ENCODE measurements at places on chromosomes 4 and X. TPM values are rescaled to one million over a fixed set of nuclear protein-coding genes. Genes with fewer than 3 reads are reported as not detected.

GRCh38 chr4:83536362-83537272 is 709 bp downstream of the GPAT3 start:
- DNase-seq: peak; percentile 40

GRCh38 chr4:173398220-173398619 is 696 bp downstream of the SCRG1 start:
- DNase-seq: no peak

DNA sequence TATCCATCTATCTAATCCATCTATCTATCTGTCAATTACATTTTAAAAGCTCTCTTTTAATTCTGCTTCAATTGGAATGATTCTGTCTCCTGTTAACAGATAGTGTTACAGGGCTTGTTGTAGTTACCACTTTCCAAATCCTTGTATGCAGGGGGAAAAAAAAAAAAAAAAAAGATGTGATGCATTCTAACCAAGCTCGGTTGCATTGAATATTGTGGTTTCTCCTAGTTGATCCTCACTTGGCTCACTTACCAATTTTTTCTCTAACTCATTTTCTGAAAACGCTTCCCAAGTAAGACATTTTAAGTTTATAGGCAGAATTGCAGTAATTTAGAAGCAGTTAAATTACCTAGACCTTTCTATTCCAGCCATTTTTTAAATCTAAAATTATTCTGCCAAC is 327.9 kb upstream of the PITX2 start:
- DNase-seq: no peak

DNA sequence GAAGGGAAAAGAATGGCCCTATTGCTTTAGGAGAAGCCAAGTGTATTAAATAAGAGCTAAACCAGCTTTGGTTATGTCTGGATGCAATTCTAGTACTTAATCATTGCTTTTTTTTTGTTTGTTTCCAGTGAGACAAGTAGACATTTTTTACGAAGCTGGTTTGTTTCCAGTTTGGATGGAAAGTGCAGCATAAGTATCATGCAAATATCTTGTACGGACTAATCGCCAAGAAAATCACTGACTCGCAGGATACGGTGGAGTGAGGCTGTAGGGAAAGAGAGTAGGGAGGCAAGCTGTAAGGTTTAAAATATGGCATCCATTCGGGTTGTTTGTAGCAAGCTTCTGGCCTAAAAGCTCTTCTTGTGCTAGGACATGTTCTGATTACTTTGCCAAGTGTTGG is 64.8 kb downstream of the HPGD start:
- peak; percentile 84 for DNase-seq

DNA sequence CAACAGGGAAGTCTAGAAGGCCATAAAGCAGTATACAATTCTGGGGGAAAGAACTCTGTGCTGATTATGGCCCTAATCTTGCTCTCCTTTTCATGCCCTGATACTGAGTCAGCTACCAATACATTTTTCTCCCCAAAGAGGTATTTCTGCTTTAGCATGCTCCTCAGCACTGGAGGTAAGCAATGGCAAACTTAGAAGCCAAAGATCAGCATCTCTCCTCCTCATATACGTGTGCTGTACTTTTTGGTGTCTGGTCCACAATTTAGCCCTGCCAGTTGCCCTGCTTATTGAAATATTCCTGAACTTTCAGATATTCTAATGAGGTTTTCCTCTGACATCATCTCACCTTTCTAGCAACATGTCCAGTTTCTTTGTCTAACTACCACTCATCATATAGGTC is 226.2 kb downstream of the FSTL5 start:
- DNase-seq: no peak

DNA sequence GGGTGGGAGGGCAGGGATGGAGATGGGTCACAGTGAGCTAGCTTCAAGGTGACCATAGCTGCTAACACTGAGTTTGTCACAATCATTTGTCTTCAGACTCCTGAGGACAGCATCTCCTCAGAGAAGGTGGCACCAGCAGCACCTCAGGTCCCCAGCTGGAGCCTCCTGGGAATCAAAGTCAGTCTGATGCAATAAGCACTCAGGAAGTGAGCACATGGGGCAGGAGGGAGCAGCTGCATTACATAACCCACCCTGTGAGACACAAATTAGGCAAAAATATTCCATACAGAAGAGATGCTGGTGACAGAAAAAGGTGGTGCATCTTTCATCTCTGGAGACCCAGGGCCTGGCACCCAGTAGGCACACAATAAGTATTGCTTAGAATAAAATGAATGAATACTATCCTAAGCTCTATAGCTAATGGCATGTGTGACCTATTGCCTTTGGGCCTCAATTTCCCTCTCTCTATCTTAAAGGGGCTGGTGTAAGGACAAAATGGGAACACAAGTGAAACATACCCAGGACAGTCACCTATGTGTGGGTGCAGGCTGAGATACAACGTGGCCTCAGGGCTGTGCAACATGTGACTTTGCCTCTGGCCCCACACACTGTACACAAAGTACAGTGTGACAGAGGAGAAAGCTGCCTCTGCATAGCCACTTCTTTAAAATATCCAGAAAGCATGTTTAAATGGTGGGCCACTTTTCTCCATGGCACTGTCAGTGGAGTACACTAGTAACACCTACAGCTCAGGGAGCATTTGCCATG is 37.1 kb downstream of the SLC39A8 start:
- no peak for DNase-seq

The ADRA2C gene
- polyA plus RNA-seq: 0.31 TPM

The CORIN gene
- polyA plus RNA-seq: 0.31 TPM

The AWAT2 gene
- polyA plus RNA-seq: not detected
